ENCODE measurements at places on chromosomes 2 and 18.

GRCh38 chr2:15869871-15870270 lies 70.5 kb upstream of the MYCN start:
- DNase-seq, result no peak

DNA sequence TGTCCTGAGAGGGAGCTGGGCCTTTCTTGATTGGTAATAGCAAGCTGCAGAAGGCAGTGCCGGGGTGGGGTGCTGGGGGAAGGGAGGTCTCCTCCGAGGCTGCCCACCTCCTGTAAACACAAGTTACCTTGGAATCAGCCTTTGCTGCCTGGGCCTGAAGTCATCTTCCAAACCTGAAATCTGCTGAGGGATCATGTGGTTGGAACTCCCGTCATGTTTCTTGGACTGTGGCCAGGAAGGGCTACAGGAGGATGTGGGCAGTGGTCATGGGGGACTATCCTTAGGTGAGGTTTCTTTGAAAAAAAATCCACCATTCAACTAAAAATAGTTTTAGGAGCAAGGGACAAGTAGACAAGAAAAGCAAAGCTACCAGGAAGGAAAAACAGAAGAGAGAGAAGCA lies 74.2 kb downstream of the CDK15 start:
- no peak for DNase-seq

- no peak for DNase-seq
These were observed 58.8 kb upstream of the FIGN start for GRCh38 chr2:163794635-163795034.

DNA sequence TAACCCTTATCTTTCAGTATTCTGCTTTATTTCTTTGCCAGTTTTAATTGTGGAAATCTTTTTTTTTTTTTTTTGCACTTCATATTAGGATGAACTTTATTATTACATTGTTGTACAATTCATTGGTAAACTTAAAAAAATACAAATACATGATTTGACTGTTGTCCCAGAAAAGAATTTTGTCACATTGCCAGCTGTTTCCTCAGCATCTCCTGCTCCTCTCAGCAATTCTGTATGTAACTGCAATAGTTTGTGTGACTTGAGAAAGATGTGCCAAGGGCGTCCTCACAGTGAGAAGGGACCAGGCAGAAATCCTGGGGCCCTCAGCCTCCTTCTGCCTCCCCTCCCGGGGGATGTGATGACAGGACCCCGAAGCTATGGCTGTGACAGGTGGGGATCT lies 254.4 kb downstream of the NBAS start:
- DNase-seq, result no peak

GRCh38 chr2:158006961-158007719 lies 94.5 kb upstream of the UPP2 start:
- no peak for DNase-seq

DNA sequence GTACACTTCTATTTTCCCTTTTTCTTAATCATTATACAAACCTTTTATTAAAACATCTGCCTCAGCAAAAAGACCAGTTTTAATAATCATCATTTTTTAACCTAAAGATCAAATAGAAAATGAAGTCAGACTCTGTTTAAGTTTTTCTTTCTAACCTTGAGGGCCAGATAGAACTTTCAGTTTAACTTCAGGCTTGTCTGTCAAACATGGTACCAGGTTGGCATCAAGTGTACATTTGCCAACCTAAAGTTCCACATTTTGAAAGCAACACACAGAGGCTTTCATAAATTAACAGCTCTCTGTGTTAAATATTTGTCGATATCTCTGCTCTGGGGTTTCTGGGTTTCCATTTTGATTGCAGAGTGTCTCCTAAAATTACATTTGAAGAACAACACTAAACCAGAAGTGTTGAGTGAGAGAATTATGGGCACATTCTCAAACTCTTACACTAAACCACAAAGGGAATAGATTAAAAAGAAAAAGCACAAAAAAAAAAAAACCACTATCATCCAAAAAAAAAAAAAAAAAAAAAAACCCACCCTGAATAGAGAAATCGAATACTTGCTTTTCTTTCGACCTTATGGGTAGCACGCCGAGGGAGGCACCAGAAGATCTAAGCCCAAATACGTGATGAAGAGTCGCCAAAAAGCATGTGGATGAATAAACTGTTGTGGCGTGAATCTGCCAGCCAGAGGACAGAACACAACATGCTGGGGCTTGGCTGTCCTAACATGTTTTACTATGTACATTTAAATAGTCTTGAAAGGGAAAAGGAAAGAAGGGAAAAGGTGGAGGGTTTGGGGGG lies 166.2 kb downstream of the TCF4 start:
- no peak for DNase-seq

GRCh38 chr2:61057562-61057961 lies 8.1 kb upstream of the SANBR start:
- no peak for DNase-seq

- DNase-seq, result no peak
These were observed 234.0 kb downstream of the KLHL29 start for GRCh38 chr2:23618794-23619530.

GRCh38 chr2:221135699-221136098 lies 436.4 kb downstream of the EPHA4 start:
- DNase-seq, result no peak
